ENCODE measurements at places on chromosomes 3 and 15.

DNA sequence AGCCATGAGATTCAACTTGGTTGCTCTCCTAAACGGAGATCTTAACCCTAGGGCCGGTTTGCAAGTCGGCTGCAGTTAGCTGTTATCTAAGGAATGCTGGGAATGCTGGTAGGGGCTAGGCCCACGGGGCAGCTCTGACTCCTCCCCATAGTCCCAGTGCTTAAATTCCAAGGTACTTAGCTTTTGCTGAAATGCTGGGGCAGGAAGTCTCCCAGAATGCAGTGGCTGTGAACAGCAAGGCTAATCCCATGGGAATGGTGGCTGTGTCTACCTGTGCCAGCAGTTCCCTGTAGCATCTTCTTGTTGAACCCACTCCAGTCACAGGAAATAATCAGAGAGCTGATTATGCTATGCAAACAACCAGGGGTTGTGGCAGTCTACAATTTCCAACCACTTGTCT, 102.5 kb upstream of the TJP1 start:
- DNase-seq, result no peak

DNA sequence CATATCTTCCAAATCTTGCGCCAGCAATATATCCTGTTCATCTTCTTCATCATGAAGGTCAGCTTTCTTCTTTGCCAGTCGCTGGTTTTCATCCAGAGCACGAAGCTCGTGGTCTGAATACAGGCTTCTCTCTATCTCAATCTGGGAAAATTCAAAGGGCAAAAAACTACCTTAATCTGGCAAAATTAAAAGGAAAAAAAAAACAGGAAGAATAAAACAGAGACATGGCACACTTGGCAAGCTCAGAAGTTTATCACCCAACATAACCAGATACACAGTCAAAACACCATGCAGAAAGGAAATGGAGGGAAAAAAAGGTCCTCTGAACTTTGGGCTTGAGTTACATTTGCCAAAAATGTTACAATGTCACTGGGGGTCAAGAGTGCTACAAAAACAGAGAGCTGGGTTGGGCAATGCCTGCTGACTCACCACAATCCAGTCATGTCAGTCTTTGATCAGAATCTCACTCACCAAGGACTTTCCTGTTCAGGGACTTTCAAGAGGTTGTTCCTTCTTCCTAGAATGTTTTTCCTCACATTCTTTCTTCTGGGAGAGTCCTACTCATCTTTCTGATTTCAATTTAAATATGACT, 1.5 kb downstream of the MRPL46 start:
- DNase-seq, result no peak

DNA sequence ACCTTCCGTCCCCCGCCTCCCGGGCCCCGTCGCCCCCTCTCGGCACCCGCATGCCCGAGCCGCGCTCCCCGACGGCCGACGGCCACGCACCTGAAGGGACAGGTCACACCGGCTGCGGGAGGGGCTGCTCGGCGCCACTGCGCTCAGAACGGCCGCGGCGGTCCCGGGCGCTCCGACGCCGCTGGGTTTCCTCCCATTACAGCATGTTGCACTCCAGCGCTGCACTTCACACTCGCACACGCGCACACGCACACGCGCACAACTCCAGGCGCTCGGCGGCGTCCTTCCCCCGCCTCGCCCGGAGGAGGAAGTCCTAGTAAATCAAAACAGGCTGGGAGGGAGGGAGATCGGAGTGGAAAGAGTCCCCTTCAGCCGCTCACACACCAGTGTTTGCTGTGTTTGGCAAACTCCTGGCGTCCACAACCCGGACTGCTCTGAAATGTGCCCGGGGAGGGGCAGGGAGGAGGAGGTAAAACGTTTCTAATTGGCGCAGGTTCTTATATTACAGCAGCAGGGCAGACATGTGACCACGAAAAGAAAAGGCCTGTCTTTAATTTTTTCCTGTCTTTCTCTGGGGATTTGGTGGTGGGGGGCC, 76.7 kb upstream of the VGLL4 start:
- DNase-seq, result peak; percentile 53

- no peak for DNase-seq
Measured at GRCh38 chr15:55659481-55659880, 71.3 kb upstream of the PYGO1 start.

- DNase-seq, result no peak
Measured at GRCh38 chr15:71127083-71127482, 11.8 kb downstream of the THSD4 start.

- DNase-seq, result peak; percentile 19
Measured at GRCh38 chr15:43977072-43977884, 150.5 kb downstream of the WDR76 start.

GRCh38 chr3:108117241-108117775, 26.5 kb upstream of the CD47 start:
- DNase-seq, result no peak

DNA sequence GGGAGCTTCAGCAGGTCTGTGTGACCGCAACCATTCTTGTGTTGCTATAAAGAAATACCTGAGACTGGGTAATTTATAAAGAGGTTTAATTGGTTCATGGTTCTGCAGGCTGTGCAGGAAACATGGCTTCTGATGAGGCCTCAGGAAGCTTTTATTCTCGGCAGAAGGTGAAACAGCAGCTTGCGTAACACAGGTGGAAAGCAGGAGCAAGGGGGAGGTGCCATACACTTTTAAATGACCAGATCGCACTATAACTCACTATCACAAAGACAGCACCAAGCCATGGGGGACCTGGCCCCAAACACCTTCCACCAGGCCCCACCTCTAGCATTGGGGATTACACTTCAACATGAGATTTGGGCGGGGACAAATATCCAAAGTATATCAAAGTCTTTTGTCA, 8.3 kb upstream of the CIB2 start:
- DNase-seq, result no peak

- no peak for DNase-seq
Measured at GRCh38 chr3:156818890-156819289, 7.3 kb upstream of the LEKR1 start.

GRCh38 chr3:177735431-177735830, 538.1 kb upstream of the TBL1XR1 start:
- DNase-seq, result no peak

- DNase-seq, result no peak
Measured at GRCh38 chr3:142818651-142819050, 70.2 kb downstream of the PCOLCE2 start.

DNA sequence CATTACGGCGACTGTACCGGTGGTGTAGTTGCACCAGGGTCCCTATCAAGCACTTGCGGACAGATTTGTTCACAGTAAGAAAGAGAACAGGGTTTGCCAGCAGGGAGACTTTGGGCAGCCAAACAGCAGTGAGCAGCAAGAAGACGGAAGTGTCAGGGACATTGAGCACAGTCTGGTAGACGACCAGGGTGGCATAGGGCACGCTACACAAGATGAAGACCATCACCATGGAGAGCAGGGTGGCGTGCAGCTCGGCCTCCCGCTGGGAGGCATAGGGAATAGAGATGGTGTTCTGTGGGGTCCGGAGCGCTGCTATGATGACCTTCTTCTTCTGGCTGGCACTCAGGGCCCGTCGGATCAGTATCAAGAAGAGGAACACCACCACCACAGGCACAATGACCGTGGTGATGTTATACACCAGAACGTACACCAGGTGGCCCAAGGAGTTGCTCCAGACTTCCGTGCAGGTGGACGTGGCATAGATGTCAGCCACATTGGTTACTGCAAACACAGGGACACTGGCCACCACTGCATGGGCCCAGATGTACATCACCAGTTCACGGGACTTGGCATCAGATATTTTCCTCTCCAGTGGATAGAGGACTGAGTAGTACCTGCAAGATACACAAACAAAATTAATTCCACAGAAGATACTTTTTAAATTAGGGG, 19.1 kb upstream of the FSIP1 start:
- DNase-seq, result no peak

DNA sequence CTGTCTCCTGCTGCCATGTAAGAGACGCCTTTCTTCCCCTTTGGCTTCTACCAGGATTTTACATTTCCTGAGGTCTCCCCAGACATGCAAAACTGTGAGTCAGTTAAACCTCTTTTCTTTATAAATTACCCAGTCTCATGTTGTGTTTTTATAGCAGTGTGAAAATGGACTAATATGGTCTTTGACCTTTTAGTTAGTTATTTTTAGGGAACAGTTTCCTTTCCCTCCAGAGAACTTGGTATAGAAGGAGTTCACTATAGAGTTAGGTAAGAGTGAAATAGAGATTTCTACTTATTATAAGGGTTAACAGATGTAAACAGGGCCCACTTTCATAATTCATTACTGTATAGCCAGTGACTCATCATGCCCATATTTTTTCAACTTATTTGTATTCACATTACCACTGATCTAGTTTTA, 170.9 kb downstream of the UNC13C start:
- no peak for DNase-seq

- no peak for DNase-seq
Measured at GRCh38 chr3:55611121-55611520, 124.0 kb upstream of the WNT5A start.

DNA sequence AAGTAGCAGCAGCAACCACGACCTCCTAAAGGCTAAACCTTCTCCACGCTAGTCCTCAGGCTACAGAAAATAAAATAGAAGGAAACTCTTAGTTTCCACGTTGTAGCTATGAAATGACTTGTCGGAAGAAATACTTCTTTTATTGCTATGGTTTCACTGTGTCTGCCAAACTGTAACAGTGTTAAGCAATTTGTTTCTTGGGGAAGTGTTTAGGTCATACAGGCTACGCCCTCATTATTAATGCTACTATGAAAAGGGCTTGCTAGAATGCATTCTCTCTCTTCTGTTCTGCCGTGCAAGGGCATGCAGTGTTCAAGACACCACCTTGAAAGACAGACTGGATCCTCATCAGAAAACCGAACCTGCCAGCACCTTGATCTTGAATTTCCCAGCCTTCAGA, 462.7 kb downstream of the PLOD2 start:
- no peak for DNase-seq

GRCh38 chr3:172087602-172088580, 48.5 kb downstream of the FNDC3B start:
- no peak for DNase-seq

DNA sequence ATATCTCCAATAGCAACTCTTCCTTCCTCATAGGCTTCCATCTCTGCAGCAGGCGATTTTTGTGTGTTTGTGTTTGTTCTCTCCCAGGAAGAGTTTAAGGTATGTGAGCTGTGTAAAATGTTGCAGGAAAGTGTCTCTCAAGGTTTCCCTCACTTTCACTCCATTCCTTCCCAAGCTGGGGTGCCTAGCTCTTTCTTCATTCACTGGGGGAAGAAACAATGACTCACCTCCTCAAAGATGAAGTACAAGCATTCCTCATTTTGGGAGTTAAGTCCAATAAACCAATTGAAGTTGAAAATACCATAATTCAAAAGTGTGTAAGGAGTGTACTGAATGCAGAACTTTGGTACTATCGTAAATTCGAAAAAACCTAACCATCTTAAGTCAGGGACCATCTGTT, 422.7 kb upstream of the CFAP20DC start:
- DNase-seq, result no peak

DNA sequence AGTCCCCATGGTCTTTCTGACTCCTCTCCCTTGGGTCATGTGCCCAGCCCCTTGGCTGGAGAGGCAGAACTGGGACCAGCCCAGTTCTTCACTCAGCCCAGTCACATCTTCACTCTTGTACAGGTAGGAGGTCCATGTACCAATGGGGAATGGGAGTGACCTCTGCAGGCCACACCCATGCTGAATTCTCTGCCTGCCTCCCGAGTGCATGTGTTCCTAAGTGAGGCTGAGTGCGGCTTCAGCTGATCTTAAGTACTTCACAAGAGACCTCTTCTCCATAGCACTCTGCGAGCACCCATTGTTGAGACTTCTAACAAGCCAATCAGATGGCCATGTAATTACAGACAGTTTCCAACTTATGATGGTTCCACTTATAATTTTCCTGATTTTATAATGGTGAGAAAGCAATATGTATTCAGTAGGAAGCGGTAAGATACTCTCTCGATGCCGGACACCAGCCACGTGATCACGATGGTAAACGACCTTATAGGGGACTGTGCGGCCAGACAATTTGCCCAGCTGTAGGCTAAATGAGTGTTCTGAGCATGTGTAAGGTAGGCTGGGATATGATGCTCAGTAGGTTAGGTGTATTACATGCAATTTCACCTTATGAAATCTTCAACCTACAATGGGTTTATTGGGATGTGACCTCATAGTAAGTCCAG, 112.1 kb downstream of the KLF13 start:
- no peak for DNase-seq

DNA sequence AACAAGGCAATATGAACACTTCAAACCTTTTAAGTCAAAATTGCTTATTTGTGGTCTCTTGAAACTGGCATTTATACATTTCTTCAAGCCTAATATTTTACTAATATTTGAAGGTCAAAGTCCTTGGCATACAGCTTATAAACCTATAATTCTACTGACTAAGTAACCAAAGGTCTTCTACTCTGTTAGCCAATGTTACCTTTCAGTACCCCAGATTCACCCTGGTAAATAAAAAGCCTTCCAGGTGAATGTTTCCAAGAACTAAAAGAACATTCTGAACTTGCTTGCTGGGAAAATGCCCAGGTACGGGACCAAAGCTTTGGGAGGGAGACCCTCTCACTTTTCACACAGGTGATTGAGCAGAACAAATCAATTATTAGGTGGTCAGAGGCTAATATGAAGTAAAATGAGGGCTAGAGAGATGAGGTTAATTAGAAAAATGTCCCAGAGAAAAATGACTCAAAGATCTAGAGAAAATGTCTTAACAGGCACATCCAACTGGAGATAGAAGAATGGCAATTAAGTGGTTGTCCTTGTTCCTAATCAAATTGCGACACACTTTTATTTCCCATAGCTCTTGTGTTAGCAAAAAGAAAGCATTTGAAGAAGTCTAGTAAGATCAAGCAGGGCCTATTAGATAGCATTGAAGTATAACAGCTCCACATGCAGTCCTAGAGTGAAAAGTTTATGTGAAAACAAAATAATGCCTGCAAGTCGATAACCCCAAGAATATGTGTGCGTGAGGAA, 232.0 kb downstream of the FOXP1 start:
- DNase-seq, result no peak

- no peak for DNase-seq
Measured at GRCh38 chr3:174376346-174376745, 482.8 kb upstream of the NAALADL2 start.

GRCh38 chr3:69881756-69882428, 117.6 kb upstream of the SAMMSON start:
- no peak for DNase-seq

DNA sequence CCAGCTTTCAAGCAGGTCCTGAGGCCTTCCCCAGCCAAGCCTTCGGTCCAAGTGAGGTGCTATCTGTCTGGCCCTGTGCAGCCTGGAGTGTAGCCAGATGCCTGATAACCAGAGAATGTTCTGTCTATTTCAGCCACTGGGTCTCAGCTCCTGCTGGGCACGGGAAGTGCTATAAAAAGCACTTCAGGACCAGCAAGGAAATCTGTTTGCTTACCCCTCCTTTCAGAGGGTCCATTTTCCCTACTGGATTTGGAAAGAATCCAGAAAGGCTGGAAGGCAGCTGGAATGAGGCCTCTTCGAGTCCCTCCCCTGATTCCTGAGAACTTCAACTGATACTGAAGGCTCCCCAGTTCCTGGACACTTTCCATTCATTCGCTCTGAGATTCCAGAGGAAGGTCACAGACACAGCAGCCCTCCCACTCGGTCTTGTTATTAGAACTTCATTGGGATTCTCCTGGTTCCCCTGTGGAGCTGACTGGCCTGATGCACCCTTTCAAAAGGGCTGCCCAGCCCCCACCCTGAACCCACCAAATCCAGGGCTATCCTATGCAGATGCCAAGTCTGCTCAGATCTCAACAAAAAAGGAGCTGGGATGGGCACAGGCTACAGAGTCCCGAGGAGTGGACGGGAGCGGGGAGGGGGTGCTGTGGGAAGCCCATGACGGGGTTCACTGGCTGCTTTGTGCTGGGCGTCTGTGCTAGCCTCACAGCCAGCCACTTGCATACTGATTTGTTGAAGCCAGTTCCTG, 70.4 kb downstream of the UMPS start:
- no peak for DNase-seq
